ENCODE measurements at places on chromosomes 6 and 20.

DNA sequence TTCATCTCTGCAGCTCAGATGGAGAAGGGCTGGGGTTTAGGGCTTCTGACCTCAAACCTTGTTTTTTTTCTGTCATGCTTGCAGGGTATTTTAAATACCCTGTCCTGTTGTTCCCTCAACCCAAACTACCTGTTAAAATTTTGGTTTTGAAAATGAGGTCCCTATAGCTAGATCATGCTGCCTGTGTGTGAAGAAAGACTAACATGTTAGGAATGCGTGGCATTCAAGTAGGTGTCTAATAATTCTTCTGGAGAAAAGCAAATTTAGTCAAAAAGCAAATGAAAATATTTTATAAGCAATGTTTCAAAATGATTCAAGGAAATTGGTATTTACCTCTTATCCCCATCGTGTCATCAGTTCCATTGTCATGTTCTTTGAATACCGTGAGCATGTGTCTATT is 77.2 kb upstream of the C20orf144 start:
- DNase-seq, result no peak

DNA sequence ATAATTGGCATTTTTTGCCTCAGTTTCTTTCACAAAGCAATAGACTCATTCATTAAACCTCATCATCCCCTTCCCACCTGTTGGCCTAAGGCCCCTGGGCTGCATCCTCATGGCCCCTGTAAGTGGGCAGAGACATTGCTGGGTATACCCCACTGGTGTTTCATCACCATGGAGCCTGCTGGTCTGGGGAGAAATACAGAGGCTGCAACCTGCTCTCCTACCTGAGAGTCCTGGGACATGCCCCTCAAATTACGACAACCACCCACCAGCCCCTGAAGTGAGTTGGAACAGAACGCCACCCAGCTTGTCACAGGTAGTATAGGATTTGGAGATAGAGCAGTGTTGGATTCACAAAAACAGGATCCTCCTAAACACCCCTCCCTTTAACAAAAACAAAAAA is 190.8 kb downstream of the ANKRD60 start:
- no peak for DNase-seq

GRCh38 chr6:117544716-117545115 is 57.6 kb downstream of the GOPC start:
- no peak for DNase-seq

DNA sequence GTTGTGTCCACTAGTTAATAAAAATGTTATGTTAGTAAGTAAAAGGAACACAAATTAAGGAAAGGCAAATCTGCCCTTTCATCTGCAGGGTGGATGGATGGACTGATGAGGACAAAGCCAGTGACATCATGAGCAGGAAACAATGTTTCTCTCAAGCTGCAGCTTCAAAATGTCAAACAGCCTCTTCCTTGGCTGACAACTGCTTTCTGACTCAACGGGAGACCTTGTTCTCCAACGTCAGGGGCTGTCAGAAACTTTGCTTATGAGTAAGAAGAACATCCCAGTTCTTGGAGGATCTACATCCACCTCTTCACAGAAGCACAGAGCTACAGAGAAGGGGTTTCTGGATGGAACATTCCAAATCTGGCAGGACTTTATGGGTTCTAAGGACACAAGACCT is 6.0 kb downstream of the CST2 start:
- no peak for DNase-seq

DNA sequence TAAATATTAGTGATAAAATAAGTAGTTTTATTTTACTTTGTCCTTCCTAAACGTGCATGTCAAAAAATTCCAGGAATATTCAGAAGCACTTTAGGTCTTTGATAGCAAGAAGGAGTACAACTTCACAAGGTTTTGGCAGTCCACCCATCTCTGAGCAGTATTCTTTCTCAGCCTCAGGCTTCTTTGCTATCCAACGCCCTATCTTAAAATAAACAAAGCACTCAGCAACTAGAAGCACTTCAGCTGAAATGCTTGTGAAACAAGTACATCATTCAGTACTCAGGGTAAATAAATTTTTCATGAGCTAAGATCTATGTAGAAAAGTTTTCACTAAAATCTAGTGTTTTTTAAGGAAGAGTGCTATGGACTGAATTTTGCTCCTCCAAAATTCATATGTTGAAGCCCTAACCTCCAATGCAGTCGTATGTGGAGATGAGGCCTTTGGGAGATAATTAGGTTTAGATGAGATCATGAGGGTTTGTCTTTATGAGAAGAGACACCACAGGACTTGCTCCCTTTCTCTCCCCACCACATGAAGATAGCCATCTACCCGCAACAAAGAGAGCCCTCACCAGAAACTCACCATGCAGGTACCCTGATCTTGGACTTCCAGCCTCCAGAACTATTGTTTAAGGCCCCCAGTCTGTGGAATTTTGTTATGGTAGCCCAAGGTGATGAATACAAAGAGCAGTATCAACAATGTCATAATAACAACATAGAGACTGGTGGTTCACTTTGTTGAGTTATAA is 539.1 kb downstream of the TFAP2A start:
- DNase-seq, result no peak

GRCh38 chr6:137950581-137950980 is 83.5 kb downstream of the TNFAIP3 start:
- no peak for DNase-seq

DNA sequence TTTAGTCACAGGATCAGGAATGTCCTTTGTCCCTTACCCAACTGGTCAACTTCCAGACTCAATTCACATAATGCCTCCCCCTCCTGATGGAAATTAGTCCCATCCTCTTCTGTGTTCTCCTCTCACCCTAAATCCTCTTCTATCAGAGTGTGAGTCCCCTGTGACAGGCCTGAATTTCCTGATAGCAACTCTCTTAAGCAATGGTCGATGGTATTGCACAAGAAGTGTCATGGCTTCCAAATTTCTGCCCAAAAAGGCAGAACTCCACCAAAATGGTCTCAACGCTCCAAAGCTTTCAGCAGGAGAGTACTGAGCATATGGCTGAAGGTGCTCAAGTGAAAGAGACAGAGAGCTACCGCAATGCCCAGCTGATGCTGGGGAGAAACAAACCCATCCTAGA is 2.4 kb downstream of the PREP start:
- DNase-seq, result no peak

DNA sequence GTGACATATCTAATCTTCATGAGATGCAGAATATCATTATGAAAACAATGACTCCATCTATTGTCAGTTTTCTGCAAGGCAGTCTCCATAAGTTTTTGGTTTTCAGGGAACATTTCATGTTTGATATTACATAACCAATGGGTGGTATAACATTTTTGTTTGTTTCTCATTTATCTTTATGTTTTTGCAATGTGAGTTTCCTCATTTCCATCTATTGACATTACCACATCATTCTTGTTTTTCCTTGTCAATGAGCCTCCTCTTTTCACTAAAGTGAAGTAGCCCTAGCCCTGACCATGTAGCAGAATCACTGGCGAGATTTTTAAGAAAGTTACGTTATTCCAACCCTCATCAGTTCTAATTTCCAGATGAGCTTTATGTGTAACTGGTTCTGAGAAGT is 4.4 kb downstream of the EFHC1 start:
- no peak for DNase-seq

DNA sequence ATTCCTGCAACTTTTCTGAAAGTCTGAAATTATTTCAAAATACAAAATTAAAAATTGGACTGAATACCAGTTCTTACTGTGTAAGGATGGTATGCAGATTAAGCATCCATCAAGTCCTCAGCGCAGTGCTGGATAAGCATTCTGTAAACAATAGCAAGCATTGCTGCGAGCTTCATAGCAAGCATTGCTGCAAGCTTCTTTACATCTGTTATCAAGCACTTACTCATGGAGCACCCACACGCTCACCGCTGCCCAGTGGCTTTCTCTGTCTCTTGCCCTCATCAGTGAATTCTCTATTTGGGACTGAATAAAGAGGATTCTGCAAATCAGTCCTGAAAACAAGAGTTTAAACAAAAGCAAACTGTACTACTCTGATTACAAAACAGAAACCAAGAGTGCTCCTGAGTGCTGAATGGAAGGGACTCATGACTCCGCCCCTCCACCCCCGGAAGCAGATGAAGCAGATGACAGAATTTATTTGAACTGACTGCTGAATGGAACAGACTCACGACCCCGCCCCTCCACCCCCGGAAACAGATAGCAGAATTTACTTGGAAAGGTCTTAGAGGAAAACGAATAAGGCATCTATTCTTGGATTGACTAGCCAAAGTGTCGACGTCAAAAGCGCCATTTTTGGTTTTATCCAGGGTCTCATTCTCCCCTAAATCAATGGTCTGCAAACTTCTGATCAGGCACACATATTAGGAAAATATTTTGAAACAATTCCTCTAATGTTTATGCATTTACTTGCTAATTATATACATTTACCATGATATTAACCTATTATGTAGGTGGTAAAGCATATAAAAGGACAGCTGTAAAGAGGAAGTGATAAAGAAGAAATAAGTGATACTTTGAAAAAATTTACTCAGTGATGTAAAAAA is 22.1 kb upstream of the EYA2 start:
- no peak for DNase-seq

GRCh38 chr6:30618270-30618797 is 694 bp downstream of the MRPS18B start:
- no peak for DNase-seq

GRCh38 chr6:39614393-39614950 is 110.7 kb downstream of the KIF6 start:
- DNase-seq, result no peak

GRCh38 chr20:50146732-50147662 is 6.5 kb downstream of the PEDS1 start:
- DNase-seq, result peak; percentile 52

- no peak for DNase-seq
Observed at GRCh38 chr6:46491628-46492547, 639 bp upstream of the RCAN2 start.

DNA sequence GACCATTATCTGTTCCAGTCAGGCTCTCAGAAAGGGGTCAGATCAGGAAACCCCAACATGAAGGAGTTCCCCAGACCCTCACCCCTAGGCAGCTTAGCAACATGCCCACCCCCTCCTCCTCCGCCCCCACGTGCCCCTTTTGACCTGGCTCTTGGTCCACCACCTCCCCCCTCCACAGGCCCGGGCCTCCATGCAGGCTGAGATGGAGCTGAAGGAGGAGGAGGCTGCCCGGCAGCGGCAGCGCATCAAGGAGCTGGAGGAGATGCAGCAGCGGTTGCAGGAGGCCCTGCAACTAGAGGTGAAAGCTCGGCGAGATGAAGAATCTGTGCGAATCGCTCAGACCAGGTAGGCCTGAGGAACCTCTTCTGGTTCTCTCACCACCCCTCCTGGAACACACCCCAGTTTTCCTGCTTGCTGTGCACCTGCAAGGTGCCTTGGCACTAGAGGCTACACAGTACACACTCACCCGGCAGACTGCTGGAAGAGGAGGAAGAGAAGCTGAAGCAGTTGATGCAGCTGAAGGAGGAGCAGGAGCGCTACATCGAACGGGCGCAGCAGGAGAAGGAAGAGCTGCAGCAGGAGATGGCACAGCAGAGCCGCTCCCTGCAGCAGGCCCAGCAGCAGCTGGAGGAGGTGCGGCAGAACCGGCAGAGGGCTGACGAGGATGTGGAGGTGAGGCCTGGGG is 21.9 kb downstream of the DEF6 start:
- DNase-seq, result no peak

DNA sequence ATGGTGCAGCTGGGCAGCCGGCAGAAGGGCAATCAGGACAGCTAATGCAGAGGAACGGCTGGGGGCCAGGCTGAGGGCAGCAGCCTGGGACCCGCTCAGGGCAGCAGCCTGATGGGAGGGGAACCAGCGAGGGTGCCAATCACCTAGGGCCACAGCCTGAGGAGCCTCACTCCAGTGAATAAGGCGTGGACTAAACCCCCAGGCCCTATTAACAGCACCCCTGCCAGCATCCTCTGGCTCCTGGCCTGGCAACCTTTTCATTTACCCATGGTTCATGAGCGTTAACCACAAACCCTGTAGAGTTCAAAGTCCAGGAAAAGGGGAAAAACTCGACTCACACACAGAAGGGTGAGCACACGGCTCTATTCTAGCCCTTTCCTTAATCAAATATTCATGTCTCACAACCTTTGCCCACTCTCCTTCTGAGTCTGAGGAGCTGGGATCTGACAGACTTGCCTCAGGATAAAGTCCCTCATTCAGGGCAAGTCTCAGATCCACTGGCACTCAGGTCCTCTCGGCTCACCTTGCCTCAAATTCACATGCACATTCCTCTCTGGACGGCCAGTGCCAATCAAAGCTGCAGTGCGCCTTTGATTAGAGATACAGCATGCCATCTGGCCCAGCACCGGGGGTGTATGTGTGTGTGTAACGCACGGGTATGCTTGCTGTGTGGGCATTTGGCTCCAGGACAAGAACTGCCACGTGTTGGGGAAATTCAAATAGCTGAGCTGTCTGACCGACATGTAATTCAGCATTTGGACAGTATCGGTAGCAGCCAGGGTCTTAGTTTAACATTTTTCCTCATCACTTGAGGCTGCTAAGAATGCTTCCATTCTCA is 86.9 kb upstream of the TRAF3IP2 start:
- no peak for DNase-seq

DNA sequence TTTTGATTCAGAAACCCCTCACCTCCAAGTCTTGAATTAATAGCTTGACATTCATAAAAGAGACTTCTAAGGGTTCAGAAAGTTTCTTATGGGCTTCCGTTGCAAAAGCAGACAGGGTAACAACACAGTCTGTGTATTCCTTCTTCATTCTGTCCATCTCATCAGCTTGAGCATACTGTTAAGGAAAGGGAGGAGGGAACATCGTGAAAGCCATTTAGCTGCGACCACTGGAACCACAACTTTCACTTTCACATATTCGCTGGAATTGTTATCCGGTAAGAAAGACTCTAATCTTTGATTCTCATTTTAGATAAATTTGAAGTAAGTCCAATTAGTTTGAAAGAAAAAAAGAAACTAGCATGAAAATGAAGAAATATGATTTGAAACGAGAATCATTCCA is 174.4 kb downstream of the SYNE1 start:
- no peak for DNase-seq

- DNase-seq, result no peak
Observed at GRCh38 chr20:10667077-10667401, 6.8 kb downstream of the JAG1 start.

GRCh38 chr6:14658886-14659561 is 541.5 kb downstream of the CD83 start:
- DNase-seq, result no peak

DNA sequence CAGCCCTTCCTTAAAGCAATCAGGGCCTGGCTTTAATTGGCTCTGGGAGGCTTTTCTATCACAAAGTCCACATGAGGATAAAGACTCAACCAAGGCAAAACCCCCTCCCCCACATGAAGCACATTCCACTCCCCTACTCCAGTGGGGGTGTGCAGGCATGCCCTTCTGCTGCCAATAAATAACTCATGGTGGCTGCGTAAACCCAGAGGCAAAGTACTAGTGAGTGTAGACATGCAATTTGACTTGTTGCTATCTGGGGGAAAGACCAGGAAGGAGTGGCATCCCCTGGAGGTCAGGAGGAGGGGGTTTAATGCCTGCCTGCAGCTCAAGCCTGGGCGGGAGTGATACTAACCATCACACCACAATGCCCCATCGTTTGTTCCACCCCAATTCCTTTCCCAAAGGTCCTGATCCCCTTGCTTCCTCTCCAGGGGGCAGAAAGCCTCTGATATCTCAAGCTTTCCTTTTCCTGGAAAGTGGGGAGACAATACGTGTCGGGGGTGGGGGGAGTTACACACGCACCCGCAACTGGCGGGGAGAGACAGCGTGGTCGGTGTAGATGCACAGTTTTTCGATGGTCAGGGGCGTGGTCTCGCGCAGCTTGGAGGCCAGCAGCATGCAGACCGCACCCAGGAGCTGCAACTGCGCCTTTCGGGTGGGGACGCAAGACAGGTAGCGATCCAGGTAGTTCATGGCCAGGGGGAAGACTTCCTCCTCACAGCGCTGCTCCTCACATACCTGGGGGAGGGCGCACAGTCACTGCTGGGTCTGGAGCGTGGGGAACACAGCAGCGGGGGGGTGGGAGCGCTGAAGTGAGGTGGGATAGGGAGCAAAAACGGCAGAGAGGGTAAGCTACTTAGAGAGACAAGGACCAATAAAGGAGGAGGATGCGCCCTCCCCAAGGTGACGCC is 1.5 kb downstream of the CCND3 start:
- no peak for DNase-seq
